ENCODE measurements at places on chromosomes 16 and 17.

GRCh38 chr17:61997664-61998063 lies 67.4 kb downstream of the MED13 start:
- no peak for DNase-seq

- no peak for DNase-seq
Measured at GRCh38 chr17:7222972-7223292, 3.2 kb downstream of the ACADVL start.

- no peak for DNase-seq
Measured at GRCh38 chr17:7477392-7478275, 1.8 kb downstream of the ZBTB4 start.

GRCh38 chr16:14500791-14501190 lies 129.3 kb downstream of the PARN start:
- DNase-seq: no peak

DNA sequence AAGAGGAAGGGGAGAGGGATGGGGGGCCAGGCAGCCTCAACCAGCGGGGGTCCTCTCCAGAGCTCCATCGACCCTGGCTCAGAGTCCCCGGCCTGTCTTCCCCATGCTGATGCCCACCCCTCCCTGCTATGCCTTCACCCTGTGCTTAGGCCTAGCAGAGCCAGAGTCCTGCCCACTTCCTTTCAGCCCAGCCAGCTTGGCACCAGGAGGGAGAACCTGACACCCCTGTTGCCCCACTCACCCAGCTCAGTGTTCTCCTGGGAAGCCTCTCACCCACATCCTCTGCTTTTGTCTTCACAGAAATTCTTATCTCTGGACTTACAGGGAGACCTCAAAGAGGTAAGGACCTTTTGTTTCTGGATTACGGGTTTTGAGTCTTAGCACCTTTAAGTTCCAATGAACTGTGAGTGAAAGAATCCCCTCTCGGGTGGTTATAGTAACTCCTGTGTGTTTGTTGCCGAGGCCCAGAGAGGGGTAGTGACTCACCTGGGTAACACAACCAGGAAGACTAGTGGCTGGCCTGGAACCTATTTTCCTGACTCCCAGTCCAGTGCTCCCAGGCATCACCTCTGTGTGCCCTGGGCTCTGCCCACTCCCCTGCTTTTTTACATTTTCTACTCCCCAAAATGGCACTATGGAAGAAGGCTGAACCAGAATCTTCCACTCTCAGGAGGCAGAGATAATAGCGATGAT lies 53.3 kb downstream of the CES1 start:
- DNase-seq: no peak

GRCh38 chr17:51740531-51740930 lies 418.0 kb downstream of the CA10 start:
- DNase-seq: no peak

DNA sequence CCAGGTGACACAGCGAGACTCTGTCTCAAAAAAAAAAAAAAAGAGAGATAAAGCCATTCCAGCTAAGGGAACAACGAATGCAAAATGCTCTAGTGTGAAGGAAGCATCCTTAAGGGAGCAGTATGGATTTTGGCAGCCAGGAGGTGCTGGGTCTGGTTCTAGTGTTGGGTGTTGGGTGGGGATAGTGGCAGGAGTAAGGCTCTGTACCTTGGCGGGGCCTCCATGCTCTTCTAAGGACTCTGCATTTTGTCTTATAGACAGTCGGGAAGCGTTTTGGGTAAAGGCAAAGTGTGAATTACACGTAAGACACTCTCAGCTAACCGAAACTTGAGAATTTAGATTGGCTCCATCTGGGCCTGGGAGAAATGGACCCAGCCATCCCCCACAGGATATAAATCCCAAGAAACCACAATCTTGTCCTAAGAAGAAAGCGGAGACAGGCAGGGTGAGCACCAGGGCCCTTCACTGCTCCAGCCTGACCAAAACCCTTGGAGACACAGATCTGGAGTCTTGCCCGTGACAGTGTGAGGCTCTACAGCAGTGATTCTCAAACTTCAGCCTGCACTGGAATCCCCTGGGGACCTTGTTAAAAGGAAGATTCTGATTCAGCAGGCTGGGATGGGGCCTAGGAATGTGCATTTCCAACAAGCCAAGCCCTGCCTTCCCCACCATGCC lies 33.1 kb upstream of the PHB1 start:
- DNase-seq: no peak

- DNase-seq: no peak
Measured at GRCh38 chr17:57619061-57619937, 125.8 kb downstream of the CCDC182 start.

DNA sequence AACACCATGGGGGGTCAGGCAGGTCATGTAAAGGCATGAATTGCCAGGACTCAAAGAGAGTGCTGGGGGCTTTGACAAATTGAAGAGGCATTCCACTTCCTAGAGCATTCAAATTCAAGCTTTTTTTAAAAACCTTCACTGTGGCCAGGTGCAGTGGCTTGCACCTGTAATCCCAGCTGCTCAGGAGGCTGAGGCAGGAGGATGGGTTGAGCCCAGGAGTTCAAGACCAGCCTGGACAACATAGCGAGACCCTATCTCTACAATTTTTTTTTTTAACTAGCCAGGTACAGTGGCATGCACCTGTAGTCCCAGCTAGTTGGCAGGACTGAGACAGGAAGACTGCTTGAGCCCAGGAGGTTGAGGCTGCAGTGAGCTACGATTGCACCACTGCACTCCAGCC lies 17.2 kb downstream of the ABCC12 start:
- no peak for DNase-seq

GRCh38 chr16:65725156-65725845 lies 603.4 kb upstream of the CDH11 start:
- DNase-seq: no peak

DNA sequence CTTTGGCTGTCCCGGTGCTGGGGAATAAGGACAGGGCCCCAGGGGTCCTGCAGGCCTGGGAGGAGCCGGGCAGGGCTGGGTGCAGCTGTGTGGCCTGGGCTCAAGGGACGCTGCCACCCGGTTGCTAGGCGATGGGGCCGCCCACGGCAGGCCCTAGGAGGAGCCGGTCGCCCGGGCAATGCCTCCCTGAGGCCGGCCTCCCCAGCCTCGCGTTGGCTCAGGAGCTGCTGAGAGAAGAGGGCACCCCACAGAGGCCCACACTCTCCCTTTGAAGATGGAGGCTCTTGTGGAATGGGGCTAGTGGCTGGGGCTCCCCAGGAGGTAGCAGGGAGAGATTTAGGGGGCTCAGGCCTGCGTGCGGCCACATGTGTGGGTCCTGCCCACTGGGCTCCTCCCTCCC lies at the start of gene CIBAR2:
Gene CIBAR2, minus strand, starts transcription at position 109 of the 400 bp plus-strand sequence. CDS start 120 bp downstream, outside the sequence.
- DNase-seq: no peak

- DNase-seq: no peak
Measured at GRCh38 chr16:69481901-69482341, 57.5 kb downstream of the CYB5B start.

DNA sequence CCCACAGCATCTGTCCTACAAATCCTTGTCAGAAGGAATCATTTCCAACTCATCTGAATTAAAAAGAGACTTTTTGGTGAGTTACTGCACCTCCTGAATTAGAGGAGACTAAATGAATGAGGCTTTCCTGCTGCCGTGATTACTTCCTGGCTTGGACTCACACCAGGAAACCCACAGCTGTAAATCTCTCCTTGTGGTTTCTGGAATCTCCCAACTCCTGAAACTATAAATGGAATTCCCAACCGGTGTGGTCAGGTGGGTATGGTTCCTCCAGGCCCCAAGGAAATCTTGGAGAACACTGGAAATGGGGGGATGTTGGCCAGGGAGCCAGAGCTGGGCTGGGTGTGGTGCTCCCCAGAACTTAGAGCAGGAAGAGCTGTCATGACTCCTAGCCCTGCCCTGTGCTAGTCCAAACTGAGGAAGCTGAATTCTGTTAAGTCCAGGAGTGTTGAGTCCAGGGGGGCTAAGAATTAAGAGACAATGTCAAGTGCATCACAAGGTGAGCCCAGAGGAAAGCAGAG lies 216.4 kb downstream of the GSG1L start:
- no peak for DNase-seq

DNA sequence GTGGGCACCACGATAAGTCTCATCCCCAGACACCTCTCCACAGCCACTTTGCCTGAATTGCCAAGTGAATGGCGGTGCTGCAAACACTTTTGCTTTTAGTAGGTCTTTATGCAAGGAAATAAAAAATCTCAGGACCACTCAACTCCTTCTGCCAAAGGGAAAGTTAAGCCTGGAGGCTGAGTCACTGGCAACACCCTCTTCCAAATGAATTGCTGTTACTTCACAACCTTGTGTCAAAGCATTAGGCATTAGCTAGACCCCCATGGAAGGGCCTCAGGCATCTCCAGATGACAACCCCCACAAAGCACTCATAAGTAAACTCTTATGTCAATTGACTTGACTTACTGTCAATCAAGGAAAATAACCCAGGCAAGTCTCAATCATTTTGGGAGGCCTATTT lies 43.0 kb downstream of the RNF112 start:
- no peak for DNase-seq

DNA sequence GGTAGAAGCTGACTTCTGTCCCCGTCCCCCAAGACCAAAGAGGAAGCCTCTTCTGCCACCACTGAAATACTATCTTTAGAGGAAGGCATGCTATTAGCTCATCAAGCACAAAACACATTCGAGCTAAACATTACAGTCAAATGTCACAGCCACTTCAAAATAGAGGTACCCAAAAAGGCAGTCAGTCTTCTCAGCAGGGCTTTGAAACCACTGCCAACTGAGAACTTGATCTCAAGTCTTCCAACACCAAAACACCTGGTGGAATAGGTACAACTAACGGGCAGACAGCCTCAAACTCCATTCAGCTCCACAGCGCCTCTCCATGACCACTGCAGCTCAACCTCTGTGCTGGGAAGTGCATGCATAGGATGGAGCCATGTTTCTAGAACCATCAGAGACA lies 36.0 kb downstream of the ZFHX3 start:
- DNase-seq: no peak

GRCh38 chr17:10349403-10349802 lies 23.4 kb downstream of the MYH13 start:
- DNase-seq: no peak

DNA sequence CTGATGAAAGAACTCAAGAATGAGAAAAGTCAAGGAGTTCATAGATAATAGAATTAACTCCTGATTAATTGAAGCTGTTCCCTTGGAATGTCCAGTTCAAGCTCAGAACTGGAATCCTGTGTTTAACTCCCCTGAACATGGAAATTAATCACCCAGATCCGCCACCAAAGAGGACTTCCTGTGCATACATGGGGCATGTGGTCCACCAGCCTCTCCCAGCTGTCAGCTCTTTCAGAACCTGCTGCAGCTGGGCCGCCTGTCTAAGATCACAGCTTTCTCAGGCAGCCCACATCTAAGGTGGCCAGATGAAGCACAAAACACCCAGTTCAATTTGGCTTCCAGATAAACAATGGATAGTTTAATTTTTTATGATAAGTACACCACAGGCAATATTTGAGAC lies 203.7 kb upstream of the COX10 start:
- DNase-seq: no peak

DNA sequence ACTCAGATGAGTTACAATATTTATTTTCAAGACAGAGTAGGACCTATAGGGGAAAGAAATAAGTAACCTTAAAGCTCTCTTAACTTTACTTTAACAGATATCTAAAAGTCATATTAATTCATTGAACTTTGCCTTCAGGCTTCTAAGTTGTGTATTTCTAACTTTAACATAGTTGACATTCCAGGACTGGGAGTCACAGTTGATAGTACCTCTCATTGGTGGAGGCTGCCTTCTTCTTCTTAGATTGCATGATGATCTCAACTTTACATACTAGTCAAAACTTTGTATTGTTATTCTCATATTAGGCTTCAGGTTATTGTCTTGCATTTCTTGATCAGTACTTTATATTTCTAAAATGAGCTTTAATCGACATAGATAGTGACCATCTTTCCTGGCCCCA lies 350.1 kb upstream of the KIF2B start:
- no peak for DNase-seq

- peak; percentile 62 for DNase-seq
Measured at GRCh38 chr16:83826146-83826913, 18.6 kb downstream of the HSBP1 start.

DNA sequence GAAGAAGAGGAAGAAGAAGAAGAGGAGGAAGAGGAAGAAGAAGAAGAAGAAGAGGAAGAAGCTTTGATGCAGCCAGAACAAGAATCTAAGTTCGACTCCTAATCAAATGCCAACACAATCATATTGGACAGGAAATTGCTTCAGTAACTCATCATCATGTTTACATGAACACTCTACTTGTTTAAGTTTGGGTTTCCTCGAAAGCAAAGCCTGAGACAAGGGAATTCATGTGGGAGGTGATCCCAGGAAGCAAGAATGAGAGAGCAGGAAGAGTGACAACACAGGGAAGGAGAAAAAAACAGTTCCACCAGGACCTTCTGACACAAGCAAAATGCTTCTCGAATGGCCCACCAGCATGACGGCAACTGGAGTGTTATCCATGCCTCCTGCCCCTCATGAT lies 279.0 kb downstream of the PMP22 start:
- DNase-seq: no peak

- no peak for DNase-seq
Measured at GRCh38 chr17:7945651-7946050, 13.6 kb downstream of the CNTROB start.

DNA sequence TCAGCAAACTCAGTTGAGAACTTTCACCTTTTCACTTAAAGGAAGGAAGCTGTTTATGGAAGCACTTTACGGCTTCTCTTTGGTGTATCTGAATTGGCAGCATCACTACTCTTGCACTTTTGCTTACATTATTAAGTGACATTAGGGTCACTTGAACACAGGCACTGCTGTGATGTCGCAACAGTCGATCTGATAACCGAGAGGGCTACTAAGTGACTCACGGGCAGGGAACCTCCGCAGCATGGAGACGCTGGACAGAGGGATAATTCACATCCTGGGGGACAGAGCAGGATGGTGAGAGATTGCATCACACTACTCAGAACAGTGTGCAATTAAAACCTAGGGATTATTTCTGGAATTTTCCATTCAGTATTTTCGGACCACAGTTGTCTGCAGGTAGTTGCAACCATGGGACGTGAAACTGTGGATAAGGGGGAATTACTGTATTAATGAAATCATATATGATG lies 56.5 kb downstream of the DNAH2 start:
- DNase-seq: no peak

GRCh38 chr16:19911747-19912454 lies 27.3 kb upstream of the GPRC5B start:
- DNase-seq: no peak

All from Panc1 (cell line).